CD4-positive, alpha-beta T cell treated with Interleukin-21 for 1 hour (primary cell): ENCODE measurements at places on chromosomes 1 and 21.

DNA sequence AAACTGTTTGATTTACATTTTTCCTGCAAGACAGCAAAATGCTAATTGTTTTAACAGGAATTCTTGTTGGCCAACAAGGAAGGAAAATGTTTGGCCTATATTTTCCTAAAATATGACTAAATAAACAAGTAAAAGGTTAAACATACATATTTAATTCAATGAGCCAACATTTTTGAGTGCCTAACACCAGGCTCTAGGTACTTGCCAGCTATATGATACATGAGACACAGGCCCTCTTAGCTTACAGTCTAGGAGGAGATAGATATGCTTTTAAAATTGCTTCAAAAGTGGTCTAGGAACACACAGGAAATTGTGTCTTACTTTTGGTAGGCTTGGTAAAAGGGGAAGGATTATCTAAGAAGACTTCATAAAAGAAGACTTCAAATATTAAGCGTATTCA lies 50.9 kb downstream of the PIGK start:
- no peak for DNase-seq

- DNase-seq: no peak
Observed at GRCh38 chr1:20466273-20466672, 19.7 kb downstream of the CAMK2N1 start.

- DNase-seq: peak; percentile 63
Observed at GRCh38 chr1:169550294-169550693, 36.0 kb downstream of the F5 start.

- DNase-seq: no peak
Observed at GRCh38 chr1:15412843-15413242, 3.2 kb downstream of the EFHD2 start.

GRCh38 chr1:201769966-201770365 lies 59.0 kb upstream of the IPO9 start:
- DNase-seq: no peak

DNA sequence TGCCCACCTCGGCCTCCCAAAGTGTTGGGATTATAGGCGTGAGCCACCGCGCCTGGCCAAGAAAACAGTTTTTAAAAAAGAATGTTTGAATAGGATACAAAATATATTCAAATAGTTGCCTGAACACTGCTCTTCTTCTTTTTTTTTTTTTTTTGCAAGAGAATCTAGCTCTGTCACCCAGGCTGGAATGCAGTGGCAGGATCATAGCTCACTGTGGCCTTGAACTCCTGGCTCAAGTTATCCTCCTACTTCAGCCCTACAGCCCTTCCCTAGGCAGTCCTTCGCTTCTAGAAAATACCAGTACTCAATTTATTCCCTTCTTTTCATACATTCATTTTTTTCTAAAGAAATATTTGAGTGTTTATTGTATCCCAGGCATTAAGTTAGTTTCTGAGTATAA lies 67.9 kb downstream of the OSBPL9 start:
- DNase-seq: no peak

DNA sequence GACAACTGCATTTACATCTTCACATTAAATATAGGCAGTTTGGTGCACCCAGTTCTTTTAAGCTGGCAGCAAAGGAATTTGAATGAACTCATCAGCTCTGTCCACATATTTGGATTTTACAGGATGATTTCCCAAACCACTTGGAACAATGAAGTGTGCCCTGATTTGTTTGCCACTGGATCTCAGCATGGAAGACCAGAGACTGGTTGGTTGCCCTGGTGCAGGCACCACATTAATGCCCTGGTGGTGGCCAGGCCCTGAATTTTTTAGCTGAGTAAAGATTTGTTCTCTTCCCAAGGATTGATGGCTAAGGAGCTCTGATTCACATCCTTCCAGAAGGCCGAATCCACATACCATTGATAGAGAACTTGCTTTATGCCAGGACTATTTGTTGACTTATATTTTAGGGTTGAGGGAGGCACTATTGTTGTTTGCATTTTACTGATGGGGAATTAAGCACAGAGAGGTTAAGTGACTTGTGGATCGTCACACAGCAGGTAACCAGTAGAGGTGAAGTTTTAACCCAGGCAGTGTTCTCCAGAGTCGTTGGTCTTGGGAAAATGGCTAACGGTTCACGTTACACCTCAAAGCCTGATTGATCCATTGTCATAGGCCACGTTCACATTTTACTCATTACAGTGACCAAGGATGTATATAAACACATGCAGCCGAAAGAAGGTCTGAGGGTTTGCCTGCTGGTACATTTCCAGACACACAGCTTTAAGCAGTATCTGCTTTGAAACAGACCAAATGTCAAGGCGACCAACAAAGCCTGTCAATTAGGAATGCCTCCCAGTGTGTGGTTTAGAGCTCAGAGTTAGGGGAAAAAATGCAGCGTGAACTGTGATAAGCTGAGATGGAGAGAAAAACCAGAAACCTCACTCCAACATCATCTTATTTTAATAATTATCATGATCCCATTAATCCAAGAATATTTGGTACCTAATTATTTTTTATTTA lies 50.7 kb downstream of the KAZN start:
- no peak for DNase-seq

DNA sequence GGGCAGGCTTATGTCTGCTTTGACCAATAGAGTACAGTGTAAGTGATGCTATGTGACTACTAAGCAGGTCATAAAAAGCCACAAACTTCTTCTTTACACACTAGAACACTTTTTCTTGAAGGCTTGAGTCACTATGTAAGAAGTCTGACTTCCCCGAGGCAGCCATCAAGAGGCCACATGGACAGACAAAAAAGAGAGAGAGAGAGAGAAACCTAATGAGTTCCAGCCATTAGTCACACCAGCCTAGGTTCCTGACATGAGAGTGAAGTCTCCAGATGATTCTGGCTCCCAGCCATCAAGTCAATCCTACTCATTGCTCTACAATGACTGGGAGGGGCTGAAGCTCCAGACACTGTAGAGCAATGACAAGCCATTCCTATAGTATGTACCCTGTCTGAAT lies 101.4 kb downstream of the LHX9 start:
- DNase-seq: no peak

- DNase-seq: no peak
Observed at GRCh38 chr1:23622284-23622683, 63.0 kb upstream of the ID3 start.

DNA sequence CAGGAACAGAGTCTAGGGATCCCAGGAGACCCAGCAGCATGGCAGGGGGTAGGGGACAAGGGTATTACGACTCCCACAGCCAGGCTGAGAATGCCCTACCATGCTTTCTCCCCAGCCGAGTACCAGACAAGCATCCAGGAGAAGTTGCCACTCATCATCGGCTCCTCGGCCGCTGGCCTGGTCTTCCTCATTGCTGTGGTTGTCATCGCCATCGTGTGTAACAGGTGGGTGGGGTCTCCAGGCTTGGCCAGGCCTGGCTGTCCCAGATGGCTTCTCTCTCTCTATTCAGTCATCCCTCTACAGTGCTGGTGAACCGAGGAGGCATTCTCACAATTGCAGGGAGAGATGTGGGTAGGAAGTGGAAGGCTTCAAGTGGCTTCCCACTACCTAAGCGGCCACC lies 77.3 kb downstream of the LACTBL1 start:
- no peak for DNase-seq

GRCh38 chr1:8667869-8668594 lies 149.4 kb downstream of the RERE start:
- DNase-seq: no peak

DNA sequence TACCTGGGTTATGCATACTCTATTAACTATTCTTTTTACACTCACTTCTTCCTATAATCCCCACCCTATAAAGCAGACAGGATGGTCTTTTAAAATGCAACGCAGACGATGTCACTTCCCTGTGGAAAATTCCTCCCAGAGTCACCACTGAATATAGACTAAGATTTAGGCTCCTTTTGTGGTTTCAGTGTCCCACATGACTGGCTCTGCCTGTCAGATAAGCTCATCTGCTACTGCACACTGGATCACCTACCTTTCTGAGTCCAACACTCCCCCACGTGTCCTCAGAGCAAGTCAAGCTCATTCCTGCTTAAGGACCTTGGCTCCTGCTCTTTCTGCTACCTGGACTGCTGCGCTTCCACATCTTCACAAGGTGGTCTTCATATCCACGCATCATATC lies 73.0 kb upstream of the SIPA1L2 start:
- DNase-seq: no peak

- no peak for DNase-seq
Observed at GRCh38 chr1:12570291-12570690, 47.7 kb downstream of the DHRS3 start.

DNA sequence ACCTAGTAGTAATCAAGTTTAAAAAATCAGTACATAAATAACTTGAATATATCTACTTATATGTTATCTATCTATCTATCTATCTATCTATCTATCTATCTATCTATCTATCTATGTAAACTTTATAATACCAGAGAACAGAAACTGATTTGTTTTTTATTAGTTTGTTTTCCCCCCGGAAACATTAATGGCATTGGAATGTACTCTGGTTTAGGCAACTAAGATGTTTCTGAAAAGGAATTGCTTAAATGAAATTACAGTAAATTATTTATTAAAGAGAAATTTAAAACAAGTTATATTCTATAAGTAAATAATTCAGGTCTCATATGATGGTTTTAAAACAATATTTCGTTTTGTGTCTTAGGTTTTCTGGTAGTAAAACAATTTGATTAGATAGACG lies 681.0 kb upstream of the ADAMTS5 start:
- no peak for DNase-seq

- DNase-seq: no peak
Observed at GRCh38 chr21:41406340-41406739, 19.7 kb upstream of the MX1 start.

- DNase-seq: no peak
Observed at GRCh38 chr1:7489586-7489985, 281.5 kb upstream of the VAMP3 start.

GRCh38 chr1:230618537-230618936 lies 23.7 kb upstream of the COG2 start:
- no peak for DNase-seq

DNA sequence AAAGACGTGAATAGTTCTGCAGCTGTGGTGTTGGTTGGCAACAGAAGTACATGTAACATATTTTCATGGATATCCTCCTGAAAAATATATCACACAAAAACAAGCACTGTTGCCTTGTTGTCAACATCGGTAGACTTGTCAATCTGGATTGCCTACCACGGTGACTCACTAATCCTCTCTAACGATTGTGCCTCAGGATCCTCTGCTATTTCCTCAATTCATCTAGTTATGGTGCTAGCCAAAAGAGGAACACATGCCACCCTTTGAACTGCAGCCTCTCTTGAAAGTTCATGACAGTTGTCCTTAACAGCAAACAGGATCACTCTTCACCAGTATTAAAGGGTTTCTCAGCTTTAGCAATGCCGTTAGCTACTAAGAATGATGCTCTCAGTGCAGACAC lies 25.7 kb downstream of the RASAL2 start:
- DNase-seq: no peak
